Activated CD4-positive, CD25-positive, alpha-beta regulatory T cell treated with anti-CD3 and anti-CD28 coated beads, Interleukin-2, amount 50 U/mL, for 72 hours (primary cell): ENCODE measurements at places on chromosomes 7 and 10.

DNA sequence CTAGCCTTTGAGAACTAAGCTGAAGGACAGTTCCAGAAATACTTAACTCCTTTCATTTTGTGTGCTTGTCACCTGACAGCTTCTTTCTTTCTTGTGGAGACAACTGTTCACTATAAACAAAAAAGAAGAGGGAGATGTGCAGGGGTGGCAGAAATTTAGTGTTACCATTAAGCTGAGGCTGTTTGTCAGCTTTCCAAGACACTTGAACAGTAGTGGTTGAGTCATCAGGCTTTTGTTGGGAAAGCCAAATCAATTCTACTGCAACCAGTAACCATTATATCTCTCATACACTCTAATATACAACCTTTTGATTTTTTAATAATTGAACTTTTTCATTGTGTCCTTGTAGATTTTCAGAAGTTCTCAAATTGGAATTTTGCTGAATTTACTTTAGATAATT lies 75.3 kb downstream of the POLL start:
- DNase-seq: no peak

GRCh38 chr10:90745565-90745964 lies 112.3 kb downstream of the HTR7 start:
- no peak for DNase-seq

DNA sequence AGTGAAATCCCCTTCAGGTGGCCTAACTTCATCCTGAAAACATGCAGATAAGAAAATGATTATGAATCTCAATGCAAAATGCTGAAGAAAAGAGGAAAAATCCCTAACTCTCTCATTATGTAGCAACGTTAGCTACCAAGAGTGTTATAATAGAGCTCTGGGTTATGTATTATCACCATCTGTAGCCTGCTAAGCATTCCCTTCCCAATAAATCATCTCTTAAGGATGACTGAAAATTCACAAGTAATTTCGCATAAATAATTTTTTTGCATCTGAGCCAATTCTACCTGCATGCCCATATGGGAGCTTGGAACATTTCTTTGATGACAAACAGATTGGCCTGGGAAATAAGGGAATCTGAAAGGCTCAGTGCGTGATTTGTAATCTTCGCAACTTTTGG lies 216.1 kb downstream of the HTR7 start:
- DNase-seq: no peak

DNA sequence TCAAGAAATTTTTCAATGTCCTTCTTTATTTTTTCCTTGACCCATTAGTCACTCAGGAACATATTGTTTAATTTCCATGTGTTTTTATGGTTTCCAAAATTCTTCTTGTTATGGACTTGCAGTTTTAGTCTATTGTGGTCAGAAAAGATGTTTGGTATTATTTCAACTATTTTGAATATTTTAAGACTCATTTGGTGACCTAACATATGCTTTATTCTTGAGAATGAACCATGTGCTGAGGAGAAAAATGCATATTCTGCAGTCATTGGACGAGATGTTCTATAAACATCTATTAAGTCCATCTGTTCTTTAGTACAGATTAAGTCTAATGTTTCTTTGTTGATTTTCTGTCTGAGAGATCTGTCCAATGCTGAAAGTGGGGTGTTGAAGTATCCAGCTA lies 42.3 kb upstream of the MDFIC start:
- no peak for DNase-seq

GRCh38 chr10:26368463-26368862 lies 69.7 kb upstream of the APBB1IP start:
- no peak for DNase-seq

GRCh38 chr10:99555825-99556523 lies 23.2 kb downstream of the NKX2-3 start:
- no peak for DNase-seq

- DNase-seq: no peak
Measured at GRCh38 chr7:98456866-98457265, 56.0 kb upstream of the BAIAP2L1 start.

GRCh38 chr10:116385311-116385710 lies 42.3 kb upstream of the PNLIPRP3 start:
- no peak for DNase-seq

DNA sequence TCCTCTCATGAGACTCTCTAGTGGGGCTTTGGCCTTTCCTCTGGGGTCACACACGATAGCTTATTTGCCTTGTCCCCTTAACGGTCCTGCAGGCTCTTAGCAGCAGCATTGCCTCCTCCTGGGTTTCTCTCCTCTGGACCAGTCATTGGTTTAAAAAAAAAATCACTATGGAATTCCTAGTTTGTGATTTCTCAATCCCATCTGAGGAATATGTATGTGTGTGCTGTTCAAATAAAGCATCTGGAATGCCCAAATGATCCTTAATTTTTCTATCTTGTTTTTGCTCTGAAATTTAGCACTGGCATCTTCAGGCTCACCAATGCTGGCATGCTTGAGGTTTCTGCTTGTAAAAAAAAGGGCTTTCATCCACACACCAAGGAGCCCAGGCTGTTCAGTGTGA lies 30.5 kb downstream of the ACTA2 start:
- DNase-seq: no peak

DNA sequence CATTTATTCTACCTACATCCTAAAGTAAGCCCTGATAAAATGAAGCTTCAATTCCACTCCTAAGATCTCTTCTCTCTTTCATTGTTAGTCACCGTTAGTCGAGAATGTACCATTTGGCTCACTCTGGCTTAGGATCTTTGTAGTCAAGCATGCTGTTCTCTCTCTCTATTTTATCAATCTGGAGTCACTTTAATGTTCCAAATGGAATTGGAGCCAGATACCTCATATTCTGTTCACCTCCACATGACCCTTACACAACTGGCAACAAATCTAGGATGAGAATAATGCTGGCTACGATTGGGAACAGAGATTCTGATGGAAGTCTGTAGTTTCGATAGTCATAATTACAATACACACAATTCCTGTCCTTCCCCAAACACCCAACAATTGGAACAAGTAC lies 213.7 kb downstream of the TWIST1 start:
- DNase-seq: no peak

GRCh38 chr7:113819474-113819873 lies 99.3 kb downstream of the PPP1R3A start:
- no peak for DNase-seq

- DNase-seq: no peak
Measured at GRCh38 chr10:3071405-3072198, 4.3 kb downstream of the PFKP start.

DNA sequence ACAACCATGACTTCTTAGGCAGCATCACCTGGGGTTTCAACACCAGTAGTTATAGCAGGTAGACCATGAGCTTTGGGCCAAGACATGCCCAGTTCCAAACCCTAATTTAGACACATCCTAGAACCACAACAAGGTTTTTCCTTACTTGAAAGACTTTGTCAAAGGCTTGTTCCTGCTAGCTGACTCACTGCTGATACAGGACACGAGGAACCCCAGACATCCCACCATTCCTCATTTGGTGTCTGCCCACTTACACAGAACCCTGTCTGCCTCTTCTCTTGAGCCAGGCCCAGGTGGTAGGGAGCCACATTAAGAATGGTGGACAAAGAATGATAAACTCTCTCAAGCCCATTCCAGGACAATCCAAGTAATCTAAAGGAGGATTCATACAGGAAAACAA lies 109.0 kb downstream of the CCDC71L start:
- no peak for DNase-seq

DNA sequence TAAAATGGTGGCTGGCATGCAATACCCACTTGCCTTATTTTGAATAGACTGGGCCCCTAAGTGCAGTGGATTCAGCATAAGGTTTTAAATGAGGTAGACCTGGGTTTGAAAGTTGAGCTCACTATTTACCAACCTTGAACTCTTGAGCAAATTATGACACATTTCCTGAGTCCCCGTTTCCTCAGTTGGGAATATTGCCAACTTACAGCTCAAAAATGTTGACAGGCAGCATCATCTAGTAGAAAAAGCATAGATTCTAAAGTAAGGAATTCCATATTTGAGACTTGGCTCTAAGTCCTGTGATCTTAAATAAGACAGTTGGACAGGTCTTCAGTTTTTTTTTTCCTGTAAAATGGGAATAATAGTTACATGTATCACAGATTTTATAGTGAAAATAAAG lies 305.5 kb downstream of the ACTR3B start:
- DNase-seq: no peak

- no peak for DNase-seq
Measured at GRCh38 chr10:26513101-26513500, 75.0 kb downstream of the APBB1IP start.

DNA sequence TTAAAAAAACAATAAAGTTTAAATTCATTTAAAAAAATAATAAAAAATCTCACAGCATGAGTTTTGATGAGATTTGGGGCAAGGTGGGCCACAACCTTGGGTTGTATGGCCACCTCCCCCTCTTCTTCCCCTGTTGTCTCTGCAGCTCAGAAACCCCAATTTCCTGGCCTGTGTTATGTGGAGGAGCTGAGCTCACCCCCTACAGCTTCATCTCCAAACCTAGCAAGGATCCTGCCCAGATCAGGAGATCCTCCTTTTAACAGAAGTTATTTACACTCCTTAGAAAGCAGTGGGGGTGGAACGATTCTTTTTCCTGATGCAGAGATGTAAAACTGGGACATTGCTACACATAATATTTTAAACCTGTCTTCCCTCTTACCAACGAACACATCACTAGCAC lies 6.9 kb upstream of the SH2D4B start:
- DNase-seq: no peak

DNA sequence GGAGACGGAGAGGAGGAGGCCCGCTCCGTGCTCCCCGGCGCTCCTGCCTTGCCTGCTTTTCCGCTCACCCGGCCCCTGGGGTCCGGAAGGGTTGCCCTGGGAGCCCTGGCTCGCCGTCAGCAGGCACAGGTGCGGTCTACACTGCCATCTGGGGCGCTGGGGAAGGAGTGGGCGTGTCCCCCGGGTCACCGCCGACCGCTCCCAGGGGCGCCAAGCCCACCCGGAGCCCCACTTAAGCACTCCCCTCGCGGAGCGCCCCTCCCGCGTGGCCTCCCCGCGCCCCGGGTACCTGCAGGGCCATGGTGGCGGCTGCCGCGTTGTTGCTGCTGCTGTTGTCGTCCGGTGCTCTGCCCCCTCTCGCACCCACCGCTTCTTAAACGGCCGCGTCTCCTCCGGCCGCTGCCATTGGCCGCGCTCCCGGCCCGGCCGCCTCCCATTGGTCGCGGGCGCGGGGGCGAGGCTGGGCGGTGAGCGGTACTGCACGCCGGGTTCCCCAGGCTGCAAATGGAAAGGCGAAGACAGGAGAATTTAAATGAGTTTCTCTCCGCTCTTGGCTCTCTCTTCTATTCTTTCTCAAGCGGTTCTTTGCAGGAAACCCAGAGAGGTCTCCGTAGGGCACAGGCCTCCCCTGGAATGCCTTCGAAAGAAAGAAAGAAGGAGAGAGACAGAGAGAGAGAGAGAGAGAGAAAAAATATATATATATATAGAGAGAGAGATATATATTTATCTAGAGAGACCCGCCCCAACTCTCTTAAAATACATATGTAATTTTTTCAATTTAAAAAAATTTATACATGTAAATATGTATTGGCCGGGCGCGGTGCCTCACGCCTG lies at the start of gene ACBD7:
Gene ACBD7 (minus strand): TSS at position 349 of the 834 bp plus-strand sequence. CDS start 48 bp downstream, at position 301.
- peak; percentile 82 for DNase-seq

DNA sequence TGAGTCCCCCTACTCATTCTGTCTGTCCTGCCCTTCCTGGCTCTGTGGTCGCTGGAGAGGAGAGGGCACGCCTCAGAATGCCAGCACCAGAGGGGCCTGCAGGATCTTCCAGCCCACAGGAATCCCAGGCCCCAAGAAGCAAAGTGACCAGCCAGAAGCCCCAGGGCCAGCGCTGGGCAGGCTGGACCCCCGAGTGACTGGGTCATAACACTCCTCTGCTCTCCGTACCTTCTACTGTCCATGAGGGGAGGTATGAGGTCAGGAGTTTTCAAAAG lies 102.6 kb upstream of the GPR26 start:
- no peak for DNase-seq
